ENCODE measurements at places on chromosomes 12 and 14. TPM values are rescaled to one million over a fixed set of nuclear protein-coding genes. Genes with fewer than 3 reads are reported as not detected.

PSMA3 gene
- polyA plus RNA-seq = 677 TPM

RD3L gene
- polyA plus RNA-seq = not detected

AQP6 gene
- not detected for polyA plus RNA-seq

KLHDC1 gene
- not detected for polyA plus RNA-seq

IQSEC3 gene
- 3.6 TPM for polyA plus RNA-seq

SLC38A2 gene
- 181 TPM for polyA plus RNA-seq

CCDC197 gene
- not detected for polyA plus RNA-seq

GSG1 gene
- polyA plus RNA-seq = 1.5 TPM

DHRS2 gene
- polyA plus RNA-seq = 0.92 TPM

TM9SF1 gene
- 10.7 TPM for polyA plus RNA-seq

PRB2 gene
- not detected for polyA plus RNA-seq

KRT1 gene
- polyA plus RNA-seq = not detected

HPD gene
- polyA plus RNA-seq = not detected

EXOC5 gene
- polyA plus RNA-seq = 22.5 TPM

TPH2 gene
- 0.54 TPM for polyA plus RNA-seq

ENO2 gene
- 50.0 TPM for polyA plus RNA-seq

EML5 gene
- 0.18 TPM for polyA plus RNA-seq

PLBD1 gene
- polyA plus RNA-seq = 10.2 TPM

Measured in GM23338 (cell line).